NCI-H1048 (cell line): ENCODE measurements at places on chromosomes 5 and 9.

GRCh38 chr5:39650008-39650762 is 225.4 kb upstream of the DAB2 start:
- no peak for DNase-seq

GRCh38 chr9:100204796-100205195 is 105.8 kb downstream of the INVS start:
- DNase-seq = no peak

GRCh38 chr5:7978991-7979390 is 110.0 kb downstream of the MTRR start:
- no peak for DNase-seq

GRCh38 chr5:144087576-144087975 is 82.9 kb downstream of the YIPF5 start:
- DNase-seq = no peak

DNA sequence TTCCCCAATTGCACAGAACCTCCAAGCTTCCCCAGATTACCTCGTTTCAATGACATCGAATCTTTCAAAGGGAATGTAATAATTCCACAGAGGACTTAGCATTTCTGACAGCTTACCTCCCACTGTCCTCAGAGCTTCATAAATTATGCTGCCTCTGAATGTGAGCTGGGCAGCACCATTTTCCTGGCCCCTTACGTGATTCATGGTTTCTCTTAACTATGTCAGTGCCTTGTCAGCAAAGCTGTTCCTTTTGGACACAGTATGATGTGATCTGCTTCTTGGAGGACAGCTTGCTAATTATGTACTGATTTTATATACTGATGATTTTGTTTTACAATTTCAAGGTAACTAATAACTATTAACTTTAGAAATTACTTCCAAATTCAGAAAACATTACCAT is 27.7 kb upstream of the SSBP2 start:
- no peak for DNase-seq
